SK-N-MC (cell line): ENCODE measurements at places on chromosomes 5 and 9.

GRCh38 chr5:152349683-152350526 is 55.2 kb downstream of the NMUR2 start:
- DNase-seq, result no peak

GRCh38 chr5:79924936-79925893 is 65.8 kb downstream of the MTX3 start:
- no peak for DNase-seq

GRCh38 chr9:95552814-95553546 is 36.2 kb upstream of the PTCH1 start:
- DNase-seq, result no peak

GRCh38 chr5:149420545-149421371 is 41.7 kb upstream of the IL17B start:
- DNase-seq, result no peak

DNA sequence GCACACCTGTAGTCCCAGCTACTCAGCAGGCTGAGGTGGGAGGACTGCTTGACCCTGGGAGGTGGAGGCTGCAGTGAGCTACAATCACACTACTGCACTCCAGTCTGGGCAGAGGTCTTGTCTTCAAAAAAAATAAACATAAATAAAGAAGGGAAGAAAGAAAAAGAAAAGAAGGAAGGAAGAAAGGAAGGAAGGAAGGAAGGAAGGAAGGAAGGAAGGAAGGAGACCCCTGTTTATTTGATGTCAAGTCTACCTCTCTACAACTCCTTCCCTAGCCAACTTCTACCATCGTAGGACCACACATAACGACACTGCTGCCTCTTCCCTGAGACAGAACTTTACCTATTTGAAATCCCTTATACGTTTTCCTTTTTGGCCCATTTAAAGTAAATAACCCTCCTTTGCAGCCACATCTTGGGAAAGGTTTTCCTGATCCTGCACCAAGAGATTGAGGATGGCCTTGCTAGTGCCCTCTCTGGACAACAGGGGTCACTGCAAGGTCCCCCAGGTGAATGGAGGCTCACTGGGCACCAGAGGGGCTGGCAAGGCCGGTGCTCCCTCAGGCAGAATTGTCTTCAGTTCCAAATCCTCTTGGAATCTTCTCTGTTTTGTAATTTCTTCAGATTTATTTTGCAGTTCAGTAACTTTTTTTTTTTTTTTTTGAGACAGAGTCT is 10.5 kb downstream of the RPS14 start:
- DNase-seq, result no peak

DNA sequence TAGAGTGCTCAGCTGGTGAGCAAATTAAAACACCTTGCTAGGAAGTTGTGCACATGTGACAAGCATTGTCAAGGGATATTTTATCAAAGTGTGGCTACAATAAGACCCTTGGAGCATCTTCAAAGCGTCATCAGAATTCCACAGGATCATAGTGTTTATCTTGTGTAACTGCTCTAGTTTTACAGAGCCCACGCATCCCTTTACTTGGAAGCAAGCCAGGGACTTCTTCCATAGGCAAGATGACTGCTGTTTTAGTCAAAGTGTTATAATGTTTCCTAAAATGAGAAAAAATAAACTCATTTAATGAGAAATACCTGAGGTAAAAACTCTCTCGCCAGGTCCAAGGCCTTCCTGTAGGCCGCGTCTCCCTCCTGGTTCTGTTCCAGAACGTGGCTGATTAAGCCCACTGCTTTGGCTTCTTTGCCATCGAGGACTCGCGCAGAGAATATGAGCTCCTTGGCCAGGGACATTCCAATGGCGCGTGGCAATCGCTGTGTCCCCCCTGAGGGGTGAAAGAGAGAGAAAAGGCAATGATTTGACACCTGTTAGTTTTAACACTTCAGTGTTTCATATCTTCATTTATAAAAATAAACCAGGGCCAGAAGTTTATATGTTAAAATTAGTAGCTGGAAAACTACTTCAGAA is 141.1 kb downstream of the AUH start:
- no peak for DNase-seq

GRCh38 chr5:39185761-39186160 is 33.6 kb downstream of the FYB1 start:
- DNase-seq, result no peak

- no peak for DNase-seq
Observed at GRCh38 chr9:73162987-73163768, 11.5 kb downstream of the ANXA1 start.
